Breast epithelium (tissue), 4 donors: ENCODE measurements at places on chromosomes 4 and X.

GRCh38 chrX:139692506-139692849 is 15.5 kb downstream of the MCF2 start:
- DNase-seq, result no peak

DNA sequence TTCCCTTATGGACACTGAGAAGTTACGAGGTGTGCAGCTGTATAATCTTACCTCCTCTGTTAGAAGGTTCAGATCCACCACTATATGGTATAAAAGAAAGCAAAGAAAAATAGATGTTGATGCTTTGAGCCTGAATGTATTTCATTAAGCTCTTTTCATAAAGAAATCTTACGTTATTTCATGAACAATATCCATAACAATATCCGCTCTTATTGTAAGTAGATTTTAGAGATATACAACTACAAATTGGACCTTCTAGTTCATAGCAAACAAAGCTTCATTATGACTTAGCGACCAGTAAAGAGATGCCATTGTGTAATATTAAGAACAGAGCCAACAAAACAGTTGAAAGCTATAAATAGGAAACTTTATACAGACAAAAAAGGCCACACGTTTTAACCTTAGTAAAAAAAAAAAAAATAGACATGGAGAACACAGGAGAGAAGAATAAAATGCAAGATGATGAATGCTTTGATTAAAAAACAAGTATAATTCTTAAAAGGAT is 203.6 kb downstream of the PDGFC start:
- DNase-seq, result no peak

DNA sequence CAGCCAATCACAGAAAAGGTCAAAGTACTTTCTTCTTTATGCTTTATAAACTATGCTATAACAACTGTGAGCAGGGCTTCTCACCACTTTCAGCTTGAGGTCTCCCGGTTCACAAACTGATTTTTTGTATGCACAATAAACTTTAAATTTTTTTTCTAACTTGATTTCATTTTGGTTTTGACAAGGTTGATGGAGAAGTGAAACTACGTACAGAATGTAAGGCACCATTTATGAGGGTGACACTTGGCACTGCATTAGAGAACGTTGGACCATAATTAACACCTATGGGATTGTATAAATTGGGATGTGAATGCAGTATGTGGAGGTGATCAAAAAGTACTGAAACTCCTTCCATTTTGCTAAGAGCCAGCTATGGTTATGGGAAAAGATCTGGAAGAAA is 857.9 kb upstream of the HTR2C start:
- DNase-seq, result no peak

- DNase-seq, result no peak
Observed at GRCh38 chrX:86171366-86171765, 23.1 kb downstream of the DACH2 start.

DNA sequence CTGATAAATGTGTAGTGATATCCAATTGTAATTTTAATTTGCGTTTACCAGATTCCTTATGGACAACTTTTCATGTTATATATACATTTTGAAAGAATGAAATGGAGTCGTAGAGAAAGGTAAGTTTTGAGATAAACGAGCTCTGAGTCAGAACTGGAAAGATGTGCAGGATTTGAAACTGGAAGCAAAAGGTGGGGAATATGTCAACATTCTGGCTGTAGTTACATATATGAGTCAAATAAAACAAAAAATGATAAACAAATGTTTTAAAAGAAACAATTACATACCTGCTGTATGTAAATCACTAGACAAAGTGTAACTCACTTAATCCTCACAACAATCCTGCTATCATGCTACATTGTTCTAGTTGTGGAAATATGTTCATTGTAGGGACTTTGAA is 84.0 kb downstream of the LPAR4 start:
- DNase-seq, result no peak

GRCh38 chr4:53804719-53805118 is 213.4 kb upstream of the LNX1 start:
- DNase-seq, result no peak

- DNase-seq, result no peak
Observed at GRCh38 chr4:57132743-57133137, 22.6 kb upstream of the IGFBP7 start.

GRCh38 chr4:173025131-173025530 is 143.5 kb upstream of the GALNT7 start:
- no peak for DNase-seq

- DNase-seq, result no peak
Observed at GRCh38 chrX:29044423-29045184, 457.4 kb downstream of the IL1RAPL1 start.

GRCh38 chrX:140572724-140573123 is 67.9 kb upstream of the SOX3 start:
- no peak for DNase-seq

- DNase-seq, result no peak
Observed at GRCh38 chr4:8938623-8939022, 67.0 kb upstream of the HMX1 start.

DNA sequence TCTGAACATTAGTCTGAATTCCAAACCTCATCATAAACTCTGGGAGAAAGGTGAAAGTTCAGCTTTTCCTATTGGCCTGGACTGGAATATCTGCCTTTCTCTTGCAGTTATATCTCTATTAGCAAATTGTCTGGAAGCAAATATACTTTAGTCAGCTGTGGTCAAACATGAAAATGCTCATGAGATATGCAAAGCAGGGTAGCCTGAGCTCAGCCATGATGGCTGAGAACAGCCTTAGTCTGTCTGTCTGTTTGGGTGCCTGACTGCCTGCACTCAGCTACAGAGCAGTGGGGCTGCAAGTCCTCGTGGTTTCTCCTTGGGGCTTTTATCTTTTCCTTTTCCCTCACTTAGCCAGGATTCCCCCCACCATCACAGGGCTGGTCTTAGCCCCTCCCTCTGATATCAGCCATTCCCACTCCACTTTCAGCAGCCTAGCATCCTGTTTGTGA is 19.5 kb upstream of the PGRMC2 start:
- DNase-seq, result no peak

DNA sequence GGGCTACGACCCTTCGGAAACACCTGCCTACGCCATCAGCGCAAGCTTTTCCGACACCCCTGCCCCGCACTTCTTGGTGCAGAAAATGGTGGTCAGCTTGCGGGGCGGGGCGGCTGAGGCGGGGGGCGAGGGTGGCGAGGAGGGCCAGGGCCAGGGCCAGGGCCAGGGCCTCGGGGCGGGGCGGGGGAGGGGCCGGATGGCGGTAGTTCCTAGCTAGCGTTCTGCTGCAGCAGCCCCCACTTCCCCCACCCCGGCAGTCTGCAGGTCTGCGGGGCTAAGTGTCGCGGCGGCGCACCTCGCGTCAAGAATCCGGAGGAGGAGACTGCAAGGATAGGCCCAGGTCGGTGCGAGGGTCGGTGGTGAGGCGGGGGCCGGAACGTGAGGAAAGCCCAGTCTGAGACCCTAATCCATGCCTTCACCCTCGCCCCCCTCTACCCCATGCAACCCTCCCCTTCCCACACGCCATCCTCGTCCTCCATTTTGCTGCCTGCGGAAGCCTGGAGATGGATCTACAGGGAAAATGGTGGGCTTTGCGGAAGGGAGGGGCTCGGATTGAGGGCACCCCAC is 600 bp downstream of the BEX4 start:
- DNase-seq, result no peak

DNA sequence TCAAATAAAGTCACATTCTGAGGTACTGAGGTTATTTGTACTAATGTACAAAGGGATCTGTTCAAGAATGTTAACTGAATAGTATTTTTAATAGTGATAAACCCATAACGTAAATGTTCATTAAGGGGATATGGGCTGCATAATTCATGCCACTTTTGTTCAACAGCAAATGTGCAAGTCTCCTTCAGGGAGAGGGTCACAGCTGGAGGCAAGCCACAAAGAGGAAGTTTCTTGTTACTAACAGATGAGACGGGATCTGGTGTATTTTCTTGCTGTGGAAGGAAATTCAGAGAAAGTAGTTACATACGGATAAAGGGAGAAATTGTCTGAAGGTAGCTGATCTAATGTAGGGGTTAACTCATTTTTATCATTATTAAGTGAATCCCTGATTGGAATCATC is 10.0 kb downstream of the ZFP42 start:
- DNase-seq, result no peak

- DNase-seq, result no peak
Observed at GRCh38 chrX:68383540-68383939, 49.8 kb downstream of the OPHN1 start.

- DNase-seq, result no peak
Observed at GRCh38 chrX:41970419-41970818, 47.1 kb upstream of the CASK start.

DNA sequence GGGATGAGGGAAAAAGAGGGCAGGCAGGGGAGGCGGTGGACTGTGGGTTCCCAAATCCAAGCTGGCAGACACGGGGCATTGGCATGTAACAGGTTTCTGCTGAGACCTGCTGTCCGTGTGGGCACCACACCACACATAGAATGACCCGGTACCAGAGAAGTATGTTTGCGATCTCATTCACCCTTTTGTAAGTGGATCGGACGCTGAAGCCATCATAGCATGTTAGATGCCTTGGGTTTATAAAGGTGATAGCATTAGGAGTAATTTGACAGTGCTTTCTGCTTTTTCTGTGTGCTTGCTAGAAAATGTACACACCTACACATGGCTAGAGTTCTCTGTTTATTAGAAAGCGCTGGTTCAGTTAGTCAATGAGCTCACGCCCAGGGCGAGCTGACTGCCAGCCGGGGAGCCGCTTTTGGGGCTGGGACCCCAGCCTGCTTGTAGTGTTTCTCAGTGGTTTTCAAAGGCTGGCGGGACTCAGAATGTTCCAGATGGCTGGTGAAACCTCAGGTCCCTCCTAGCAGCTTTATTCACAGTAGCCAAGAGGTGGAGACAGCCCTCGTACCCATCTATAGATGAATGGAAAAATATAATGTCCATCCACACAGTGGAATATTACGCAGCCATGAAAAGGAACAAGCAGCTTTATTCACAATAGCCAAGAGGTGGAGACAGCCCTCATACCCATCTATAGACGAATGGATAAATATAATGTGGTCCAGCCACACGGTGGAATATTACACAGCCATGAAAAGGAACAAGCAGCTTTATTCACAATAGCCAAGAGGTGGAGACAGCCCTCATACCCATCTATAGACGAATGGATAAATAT is 579 bp downstream of the IL3RA start:
- DNase-seq, result no peak

- DNase-seq, result no peak
Observed at GRCh38 chr4:30866907-30867306, 146.7 kb downstream of the PCDH7 start.

- DNase-seq, result no peak
Observed at GRCh38 chr4:155474758-155475157, 98.0 kb upstream of the MAP9 start.

DNA sequence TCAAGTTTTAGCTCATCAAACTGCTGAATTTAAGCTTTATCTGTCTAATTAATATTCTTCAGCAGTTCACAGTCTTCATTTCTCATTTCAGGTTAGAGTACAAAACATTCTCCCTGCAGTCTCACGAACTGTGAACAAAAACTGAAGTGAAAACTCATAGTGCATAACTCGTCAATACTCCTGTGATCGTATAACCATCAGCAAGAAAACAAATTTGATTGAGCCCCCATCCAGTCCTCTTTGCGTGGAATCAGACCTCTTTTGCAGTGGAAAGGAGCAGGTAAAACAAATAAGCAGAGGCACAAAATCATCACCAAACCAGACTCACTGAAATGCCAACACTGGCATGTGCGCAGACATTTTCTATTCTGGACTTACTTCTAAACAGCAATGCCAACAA is 12.7 kb downstream of the ADAM29 start:
- no peak for DNase-seq

GRCh38 chr4:124737619-124738018 is 25.1 kb upstream of the ANKRD50 start:
- DNase-seq, result no peak

GRCh38 chr4:10075158-10075863 is 41.3 kb downstream of the WDR1 start:
- no peak for DNase-seq

DNA sequence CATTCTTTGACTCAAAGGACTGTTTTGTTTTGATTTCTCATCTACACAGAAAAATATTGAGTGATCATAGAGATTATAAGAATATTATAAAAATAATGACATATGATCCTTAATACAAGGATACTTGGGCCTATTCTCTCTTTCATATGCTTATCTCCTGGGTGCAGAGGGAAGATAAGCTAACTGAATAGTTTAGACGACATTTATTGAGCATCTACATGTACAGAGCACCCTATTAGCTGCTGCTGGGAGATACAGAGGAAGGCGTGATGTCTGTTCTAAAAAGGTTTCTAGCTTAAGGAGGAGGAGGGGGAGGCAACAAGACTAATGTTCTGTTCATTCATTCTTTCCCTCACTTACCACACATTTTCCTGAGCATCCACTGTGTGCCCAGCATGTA is 106.8 kb downstream of the HDAC8 start:
- DNase-seq, result no peak

- DNase-seq, result no peak
Observed at GRCh38 chrX:152950786-152951185, 43.1 kb downstream of the PNMA5 start.

DNA sequence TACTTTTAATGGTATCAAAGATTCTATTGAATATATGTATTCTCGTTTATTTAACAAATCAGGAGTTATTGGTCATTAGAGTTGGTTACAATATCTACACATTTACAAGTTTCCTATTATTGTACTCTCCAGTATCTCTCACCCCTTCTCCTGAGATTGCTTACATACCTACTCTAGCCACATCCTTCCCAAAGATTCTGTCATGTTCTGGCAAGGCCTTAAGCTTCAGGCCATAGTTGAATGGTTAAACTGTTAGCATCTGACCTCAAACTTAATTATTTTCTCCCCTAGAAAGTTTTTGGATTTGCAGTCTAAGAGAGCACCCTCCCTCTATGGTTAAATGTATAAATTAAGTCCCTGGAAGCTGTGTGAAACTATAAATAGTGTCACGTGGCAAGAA is 784.2 kb downstream of the GLUD2 start:
- no peak for DNase-seq

DNA sequence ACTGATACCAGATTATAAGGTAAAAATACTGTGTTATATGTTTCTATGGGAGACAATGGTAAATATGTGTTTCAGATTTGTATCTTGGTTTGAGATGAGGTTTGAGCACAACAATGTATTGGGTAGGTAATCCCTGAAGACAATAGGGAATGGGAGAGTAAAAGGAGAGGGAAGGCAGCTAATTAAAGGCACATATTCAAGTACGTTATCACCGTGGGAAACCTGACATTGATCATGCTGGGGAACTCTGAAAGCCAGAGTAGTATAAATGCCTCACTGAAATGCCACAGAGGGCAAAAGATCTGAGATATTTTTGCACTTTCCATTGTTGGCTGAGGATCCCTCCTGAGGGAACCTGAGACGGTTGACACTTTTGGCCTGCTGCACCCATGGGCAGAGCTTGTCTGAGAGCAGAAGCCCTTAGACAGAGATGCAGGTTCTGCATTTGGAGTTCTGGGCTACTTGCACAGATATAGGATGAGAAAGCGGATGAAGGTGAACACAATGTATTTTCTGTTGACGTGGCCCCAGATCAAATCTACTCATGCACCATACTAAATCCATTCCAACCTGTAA is 506.7 kb downstream of the PCDH18 start:
- DNase-seq, result no peak

GRCh38 chr4:151691639-151692442 is 69.0 kb downstream of the GATB start:
- DNase-seq, result no peak

GRCh38 chrX:137151403-137151802 is 117.6 kb upstream of the GPR101 start:
- no peak for DNase-seq

GRCh38 chr4:181477591-181477990 is 765.6 kb upstream of the TENM3 start:
- no peak for DNase-seq
